Activated CD4-positive, CD25-positive, alpha-beta regulatory T cell (primary cell): ENCODE measurements at places on chromosomes 16 and 17.

GRCh38 chr17:77637818-77638575 is 320.5 kb upstream of the TNRC6C start:
- no peak for DNase-seq

- no peak for DNase-seq
Measured at GRCh38 chr17:27519550-27519949, 63.3 kb downstream of the KSR1 start.

DNA sequence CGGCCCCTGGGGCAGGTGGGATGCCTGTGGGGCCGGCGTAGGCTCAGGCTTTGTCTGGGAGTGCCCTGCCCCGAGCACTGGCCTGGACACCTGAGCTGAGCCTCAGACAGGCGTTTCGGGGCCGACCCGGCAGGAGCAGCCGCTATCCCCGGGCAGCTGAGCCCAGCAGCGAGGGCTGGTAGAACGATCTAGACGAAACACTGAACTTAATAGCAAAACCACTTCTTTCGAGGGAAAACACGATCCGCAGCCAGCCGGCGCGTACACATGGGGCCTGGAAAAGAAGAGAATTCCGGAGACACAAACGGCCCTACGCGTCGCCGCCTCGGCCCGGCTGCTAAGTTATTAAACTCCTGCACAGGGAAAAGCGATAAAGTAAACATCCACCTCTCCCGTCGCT is 22.0 kb upstream of the SSTR5 start:
- DNase-seq = no peak

GRCh38 chr17:79537061-79537460 is 73.8 kb downstream of the RBFOX3 start:
- no peak for DNase-seq

GRCh38 chr17:20066253-20066652 is 57.1 kb downstream of the SPECC1 start:
- no peak for DNase-seq

- no peak for DNase-seq
Measured at GRCh38 chr17:62572888-62573401, 54.5 kb upstream of the MRC2 start.

- no peak for DNase-seq
Measured at GRCh38 chr17:7577327-7578199, 1.9 kb upstream of the CD68 start.

GRCh38 chr17:78596871-78597764 is 19.9 kb upstream of the DNAH17 start:
- DNase-seq = no peak

DNA sequence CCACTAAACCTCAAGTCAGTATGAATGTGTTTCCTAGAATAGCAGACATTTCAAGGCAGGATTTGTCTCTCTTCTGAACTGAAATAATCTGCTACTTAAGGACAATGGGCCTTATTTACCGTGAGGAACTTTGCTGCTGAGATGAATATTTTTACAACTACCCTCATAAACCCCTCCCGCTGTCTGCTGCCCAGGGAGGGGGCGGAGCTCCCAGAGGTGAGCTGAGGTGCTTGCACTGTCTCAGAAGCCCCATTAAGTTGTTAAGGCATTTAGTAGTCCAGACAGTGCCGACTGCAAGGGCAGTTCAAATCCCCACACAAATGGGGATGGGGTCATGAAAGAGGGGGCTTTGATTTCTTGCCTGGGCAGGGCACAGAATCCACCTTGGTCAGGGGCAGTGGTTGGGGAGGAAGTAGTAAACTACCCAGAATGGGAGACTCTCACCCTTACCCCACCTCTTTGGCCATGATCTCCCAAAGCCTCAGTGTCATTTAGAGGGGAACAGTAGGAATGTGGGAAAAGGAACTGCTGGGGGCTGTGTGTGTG is 19.2 kb downstream of the HNF1B start:
- no peak for DNase-seq

GRCh38 chr17:77429969-77430752 is 289.4 kb downstream of the SEC14L1 start:
- peak; percentile 84 for DNase-seq

DNA sequence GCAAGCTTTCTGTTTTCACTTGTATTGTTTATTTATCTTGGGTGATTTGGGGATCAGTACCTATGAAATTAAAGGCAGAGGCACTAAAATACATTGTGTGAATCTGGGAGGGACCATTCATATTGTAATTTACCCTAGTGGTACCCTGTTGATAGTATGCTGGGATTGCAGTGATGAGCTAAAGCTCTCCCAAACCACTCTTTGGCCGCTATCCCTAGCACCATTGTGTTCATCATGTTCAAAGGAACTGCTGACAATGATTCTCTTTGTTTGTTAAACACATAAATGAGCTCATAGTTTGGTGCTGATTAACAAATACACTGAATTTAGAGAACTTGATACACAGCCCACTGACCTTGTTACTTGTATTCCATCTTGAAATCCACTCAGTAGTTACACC is 1469.8 kb downstream of the CDH11 start:
- DNase-seq = no peak

DNA sequence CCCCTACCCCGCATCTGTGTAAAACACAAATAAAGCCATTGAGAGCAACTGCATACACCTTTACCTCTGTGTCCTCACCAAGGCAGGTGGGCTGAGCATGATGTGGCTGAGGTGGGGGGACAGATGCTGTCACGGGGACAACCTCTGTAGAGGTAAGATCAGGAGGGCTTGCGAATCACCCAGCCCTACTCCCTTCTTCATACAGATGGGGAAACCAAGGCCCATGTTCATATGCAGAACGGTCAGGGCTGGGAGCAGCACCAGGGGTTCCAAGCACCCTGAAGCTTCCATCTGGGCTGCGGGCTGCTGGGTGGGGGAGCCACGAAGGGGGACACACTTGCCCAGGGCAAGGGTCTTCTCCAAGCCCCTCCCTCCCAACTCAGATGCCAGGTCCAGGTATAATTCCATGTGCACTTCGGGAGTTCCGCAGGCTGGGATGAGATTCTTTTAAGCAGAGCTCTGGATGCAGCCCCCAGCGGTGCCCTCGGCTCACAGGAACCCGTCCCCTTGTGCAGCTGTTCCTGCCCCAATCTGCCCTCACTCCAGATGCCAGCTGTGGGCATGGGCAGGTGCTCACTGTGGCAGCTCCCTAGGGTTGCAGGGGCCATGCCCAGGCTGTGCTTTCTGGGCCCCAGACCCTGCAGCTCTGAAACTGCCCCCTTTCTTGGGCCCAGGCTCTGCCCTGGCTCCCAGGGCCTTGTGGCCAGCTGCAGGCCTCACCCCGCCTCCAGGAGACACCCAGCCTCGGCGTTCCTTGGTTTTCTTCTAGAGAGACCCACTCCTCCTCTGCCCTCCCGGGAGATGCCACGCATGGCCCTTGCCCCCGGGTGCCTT is 9.6 kb downstream of the CTRB1 start:
- DNase-seq = no peak

GRCh38 chr17:77763023-77763422 is 195.5 kb upstream of the TNRC6C start:
- no peak for DNase-seq

DNA sequence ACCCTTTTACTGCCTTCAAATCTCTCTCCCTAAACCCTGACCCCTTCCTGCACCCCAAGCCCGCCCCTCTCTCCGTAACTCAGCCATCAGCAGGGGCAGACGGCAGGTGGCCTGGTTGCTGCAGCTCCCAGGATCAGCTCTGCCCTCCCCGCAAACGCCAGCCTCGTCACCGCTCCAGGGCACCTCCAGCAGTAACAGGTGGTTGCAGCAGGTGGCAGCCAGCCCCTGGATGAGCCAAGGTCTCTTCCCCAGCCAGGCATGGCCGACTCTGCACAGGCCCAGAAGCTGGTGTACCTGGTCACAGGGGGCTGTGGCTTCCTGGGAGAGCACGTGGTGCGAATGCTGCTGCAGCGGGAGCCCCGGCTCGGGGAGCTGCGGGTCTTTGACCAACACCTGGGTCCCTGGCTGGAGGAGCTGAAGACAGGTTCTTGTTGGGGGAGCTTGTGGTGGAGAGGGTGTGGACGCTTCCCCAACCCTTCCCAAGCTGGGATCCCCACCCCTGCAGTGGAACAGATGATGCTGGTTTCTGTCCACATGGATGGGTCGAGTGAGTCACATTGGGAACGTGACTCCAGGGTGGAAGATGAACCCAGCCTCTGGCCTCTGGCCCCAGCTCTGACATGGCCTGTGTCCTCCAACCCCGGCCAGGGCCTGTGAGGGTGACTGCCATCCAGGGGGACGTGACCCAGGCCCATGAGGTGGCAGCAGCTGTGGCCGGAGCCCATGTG is 558 bp downstream of the HSD3B7 start:
- no peak for DNase-seq

DNA sequence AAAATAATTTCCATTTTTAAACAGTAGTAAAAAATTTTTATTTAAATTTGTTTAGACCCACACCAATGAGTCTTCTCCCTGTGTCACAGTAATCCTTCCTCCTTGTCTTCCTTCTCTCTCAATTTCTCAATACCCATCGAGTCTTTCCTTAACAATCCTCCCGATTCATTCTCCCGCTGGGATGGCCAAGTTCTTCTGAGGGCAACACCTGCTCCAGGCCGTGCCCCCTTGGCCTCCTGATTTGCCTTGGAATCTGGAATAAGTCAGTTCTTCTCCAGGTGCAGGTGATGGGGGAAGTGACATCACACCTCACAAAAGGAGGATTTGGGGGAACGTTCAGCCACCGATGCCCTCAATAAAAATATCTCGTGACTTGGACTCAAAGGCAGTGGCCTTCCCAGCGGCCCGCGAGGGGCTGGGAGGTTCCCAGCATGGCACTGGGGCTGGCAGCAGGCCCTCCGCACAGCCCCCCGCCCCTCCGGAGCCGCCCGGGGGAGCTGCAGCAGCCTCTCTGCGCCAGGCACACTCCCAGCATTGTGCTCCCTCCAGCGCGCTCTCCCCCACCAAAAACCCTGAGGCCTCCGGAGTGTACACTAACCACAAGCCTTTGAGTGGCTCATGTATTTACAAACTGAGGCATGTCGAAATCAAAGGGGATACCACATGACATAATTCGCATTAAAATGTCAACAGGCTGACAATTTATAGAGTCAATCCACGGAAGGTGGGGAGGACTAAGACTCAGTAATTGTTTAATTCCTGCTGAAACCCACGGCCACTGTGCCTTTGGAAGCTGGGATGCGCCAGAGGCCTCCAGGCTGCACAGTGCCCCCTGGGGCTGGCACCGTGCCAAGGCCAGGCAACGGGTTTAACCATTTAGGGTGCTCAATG is 120.5 kb downstream of the ZFHX3 start:
- no peak for DNase-seq

- no peak for DNase-seq
Measured at GRCh38 chr16:23027386-23027785, 121.9 kb downstream of the USP31 start.

DNA sequence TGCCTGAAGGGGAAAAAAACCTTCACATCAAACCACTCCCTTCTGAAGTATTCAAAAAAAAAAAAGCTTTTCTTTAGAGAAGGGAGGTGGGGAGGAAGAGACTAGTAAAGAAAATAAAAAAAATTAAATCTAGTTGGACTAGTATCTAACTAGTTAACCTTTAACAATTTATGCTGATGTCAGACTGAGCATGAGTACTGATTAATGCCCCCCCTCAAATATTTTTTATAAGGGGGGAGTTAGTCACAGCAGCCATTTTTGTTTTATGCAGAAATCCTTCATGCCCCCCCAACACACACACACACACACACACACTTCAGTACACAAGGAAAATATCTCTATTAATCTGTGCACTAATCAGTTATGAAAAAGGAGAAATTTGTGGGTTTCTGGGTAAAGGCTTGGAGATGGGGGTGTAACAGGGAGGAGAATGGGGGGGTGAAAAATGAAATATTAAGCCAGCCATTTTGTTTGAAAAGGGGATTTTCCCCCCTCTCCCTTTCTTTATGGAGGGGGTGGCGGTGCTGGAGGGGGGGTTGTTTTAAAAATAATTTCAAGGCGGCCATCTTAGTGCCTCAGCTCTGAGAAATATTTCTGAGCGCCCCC is 4.7 kb upstream of the CHD3 start:
- no peak for DNase-seq

- peak; percentile 16 for DNase-seq
Measured at GRCh38 chr16:27374804-27375425, 27.1 kb upstream of the IL21R start.

- DNase-seq = no peak
Measured at GRCh38 chr17:22128723-22129122, 436.4 kb downstream of the KCNJ18 start.
